ENCODE measurements at places on chromosomes 5 and 9. TPM values are rescaled to one million over a fixed set of nuclear protein-coding genes. Genes with fewer than 3 reads are reported as not detected.

The ETF1 gene
- 44.7 TPM for total RNA-seq

The CLIC3 gene
- total RNA-seq, result not detected

The AK3 gene
- 31.5 TPM for total RNA-seq

The MTAP gene
- 11.1 TPM for total RNA-seq
